ENCODE measurements at places on chromosomes 11 and 22.

DNA sequence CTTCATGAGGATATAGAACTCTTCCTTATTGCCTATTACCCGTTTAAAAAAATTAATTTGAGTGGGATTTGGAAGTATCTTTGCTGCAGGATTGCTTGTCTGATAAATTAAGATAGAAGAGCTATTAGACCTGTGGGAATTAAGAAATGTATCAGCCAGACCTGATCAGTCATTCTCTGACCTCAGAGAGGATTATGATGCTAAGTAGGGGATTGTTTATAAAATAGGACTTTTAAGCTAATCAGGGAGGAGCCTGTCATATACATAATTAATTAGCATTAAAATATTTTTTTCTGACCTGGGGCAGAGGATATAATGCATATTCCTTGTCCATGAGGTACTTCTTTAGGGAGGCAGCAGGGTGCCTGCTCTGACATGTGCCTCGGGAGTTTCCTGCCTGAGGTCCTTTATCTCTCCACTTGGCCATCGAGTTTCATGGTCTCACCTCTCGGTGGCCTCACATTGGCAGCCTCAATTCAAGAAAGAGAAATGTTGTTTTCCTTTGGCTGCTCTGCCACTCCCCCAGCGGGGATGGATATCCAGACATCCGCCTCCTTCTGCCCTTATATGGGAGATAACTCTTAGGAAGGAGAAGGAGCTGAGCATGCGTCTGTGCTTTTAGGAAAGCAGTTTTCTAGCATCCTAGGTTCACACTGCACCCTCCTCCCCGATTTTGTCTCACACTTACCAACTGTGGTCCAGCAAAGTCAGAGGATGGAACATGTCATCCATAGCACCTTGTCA lies 41.1 kb downstream of the DIXDC1 start:
- no peak for DNase-seq

- no peak for DNase-seq
These were observed 64.3 kb downstream of the ETS1 start for GRCh38 chr11:128522943-128523518.

GRCh38 chr22:22878211-22878570 lies 9.4 kb upstream of the IGLL5 start:
- DNase-seq: no peak

DNA sequence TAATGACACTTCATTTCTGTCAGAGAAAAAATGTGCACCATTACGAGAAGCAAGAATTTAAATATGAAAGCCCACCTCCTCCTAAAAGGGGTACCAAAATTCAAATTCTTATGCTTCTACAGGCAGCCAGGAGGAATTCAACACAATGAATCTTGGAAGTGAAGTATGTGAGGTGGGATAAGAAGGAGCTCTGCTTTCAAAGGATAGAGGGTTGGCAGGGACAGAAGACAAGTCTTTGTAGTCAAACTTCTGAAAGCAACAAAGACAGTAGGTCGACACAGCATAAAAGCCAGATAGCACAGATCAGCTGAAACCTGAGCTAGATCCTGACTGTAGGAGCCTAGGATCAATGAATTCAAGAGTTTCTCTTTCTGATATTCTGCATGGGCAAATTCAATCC lies 17.4 kb downstream of the NARS2 start:
- no peak for DNase-seq

- DNase-seq: no peak
These were observed 136.4 kb downstream of the NECTIN1 start for GRCh38 chr11:119592642-119593041.

All from hematopoietic multipotent progenitor cell treated with erythropoietin and hydrocortisone succinate and interleukin-3 and kit ligand, for 8 days (in vitro differentiated cells).